ENCODE measurements at places on chromosomes 3 and 15.

DNA sequence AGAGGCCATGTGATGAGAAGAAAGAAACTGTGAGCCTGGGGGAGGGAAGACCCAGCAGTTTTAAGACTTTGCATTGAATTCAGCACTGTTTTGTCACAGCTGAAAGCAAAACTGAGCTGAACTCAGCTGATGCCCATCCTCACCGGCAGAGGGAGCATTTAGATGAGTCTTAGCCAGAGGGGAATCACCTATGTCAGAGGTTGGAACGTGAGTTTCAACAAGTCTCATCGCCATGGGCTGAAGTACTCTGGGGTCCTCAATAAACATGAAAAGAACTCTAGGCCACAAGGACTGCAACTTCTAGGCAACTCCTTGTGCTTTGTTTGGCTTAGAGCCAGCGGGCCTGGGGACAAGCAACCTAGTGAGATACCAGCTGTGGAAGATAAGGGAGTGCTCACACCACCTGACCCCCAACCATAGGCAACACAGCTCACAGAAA is 324.5 kb downstream of the TBL1XR1 start:
- peak; percentile 68 for DNase-seq

- DNase-seq = peak; percentile 14
These were observed 19.9 kb downstream of the MYO9A start for GRCh38 chr15:72098040-72098439.

DNA sequence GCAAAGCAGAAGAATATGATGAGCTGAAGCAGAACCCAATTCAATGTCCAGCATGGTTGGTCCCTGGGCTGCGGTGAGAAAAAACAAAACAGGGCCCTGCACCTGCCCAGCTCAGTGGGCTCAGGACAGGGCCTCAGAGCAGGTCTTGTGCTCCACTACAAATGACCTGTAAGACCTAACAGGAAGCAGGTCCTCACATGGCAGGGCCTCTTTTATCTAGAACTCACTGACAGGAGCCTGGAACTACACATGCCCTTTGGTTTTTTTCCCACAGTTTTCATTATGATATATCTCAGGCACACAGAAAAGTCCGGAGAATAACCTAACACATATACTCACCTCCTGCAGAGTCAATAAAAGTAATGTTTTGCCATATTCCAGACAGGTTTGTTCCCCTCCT is 38.4 kb downstream of the CCDC12 start:
- no peak for DNase-seq

- no peak for DNase-seq
These were observed 13.5 kb downstream of the HIGD1A start for GRCh38 chr3:42790714-42791229.

- no peak for DNase-seq
These were observed 25.1 kb upstream of the UTS2B start for GRCh38 chr3:191355406-191355805.

DNA sequence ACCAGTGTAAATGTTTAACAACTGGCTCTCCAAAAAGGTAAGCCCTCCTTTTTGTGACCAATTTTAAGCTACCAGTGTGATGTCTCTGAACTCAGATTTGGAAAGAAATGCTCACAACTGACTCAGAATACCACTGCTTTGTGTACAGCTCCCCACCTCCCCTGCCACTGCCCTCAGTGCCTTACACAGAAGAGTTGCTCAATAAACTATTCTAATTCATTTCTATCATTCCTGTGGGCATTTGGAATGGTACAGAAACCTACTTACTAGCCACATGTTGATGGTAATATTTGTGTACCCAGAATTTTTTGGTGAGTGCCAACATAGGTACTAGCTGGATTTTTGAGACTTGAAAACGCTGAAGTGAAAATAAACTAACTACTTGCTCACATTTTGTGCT is 16.0 kb downstream of the LRRN1 start:
- DNase-seq = no peak

DNA sequence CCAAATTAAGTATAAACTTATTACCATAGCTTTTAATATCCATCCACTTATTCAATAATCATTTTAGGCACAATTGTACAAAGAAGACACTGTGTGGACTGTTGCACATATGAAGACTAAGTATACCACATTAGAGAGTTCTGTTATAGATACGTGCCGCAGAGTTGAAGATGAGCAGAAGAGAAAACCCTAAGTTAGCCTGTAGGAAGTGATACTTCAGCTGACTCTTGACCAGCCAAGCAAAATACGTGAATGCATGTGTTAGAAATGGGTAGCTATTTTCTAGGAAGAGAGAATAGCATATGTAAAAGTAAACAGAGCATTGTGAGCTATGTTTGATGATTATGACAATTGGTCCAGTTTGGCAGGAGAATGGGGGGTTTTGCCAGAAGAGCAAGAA is 272.0 kb upstream of the ATP11B start:
- no peak for DNase-seq

- DNase-seq = no peak
These were observed 1.0 kb downstream of the SEMA3B start for GRCh38 chr3:50269977-50270413.

GRCh38 chr15:91374336-91374735 is 274.3 kb downstream of the SV2B start:
- no peak for DNase-seq

DNA sequence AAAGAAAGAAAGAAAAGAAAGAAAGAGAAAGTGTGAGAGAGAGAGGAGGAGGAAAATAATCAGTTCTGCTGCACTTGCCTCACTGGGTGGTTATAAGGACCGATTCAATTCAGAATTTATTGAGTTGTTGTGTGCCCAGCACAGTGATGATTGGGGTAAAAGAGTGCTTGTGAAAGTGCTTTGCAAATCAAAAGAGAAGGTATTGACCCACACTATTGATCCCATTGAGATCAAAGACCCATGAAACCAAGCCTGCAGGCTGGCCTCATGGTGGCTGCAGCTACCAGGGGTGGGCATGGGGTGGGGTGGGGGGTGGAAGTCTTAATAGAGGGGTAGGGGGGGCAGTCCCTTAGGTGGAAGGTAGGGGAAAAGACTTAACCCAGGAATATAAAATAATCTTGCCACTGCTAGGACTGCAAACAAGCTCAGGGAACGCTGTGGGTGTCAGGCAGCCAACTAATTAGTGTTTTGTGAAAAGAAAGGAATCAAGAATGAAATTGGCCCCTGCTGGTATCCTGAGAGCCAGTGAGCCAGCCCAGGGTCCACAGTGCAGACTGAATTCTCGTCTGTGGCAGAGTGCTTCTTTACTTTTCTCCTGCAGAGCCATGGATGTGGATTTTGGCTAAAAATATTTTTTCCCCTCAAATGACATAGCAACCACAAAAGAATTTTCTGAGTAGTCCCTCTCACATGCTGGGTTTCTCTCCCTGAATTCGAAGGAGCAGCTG is 34.2 kb downstream of the CLEC3B start:
- DNase-seq = no peak

GRCh38 chr3:172202797-172203196 is 163.4 kb downstream of the FNDC3B start:
- no peak for DNase-seq

GRCh38 chr3:142958707-142959106 is 4.8 kb downstream of the PAQR9 start:
- DNase-seq = peak; percentile 12

DNA sequence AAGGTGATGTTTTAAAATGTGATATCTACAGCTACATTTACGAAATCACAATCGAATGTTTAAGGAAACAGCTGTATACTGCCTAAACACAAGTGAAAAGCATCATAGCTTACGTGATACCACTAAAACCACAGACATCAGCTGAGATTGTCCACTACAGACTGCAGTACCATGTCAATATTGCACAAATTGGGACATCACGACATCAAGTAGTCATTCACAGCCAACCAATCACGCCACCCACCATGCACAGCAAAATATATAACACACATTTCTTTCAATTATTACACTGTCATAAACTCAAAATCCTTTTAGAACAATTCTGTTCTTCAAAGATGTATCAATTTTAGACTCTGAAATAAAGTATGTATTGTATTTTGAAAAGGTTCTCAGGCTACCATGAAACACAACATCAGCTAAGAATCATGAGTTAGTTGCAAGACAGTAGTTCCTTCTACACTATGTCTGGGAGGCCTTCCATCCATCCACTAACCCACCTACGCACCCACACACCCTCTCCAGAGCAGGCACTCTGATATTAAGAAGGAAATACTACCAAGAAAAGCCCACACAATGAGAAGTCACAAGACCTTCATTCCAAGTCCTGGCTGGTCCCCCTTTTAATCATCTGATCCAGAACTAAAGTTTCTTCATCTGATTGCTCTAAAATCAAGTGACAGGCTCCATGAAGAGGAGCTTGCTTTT is 3.1 kb downstream of the DMXL2 start:
- DNase-seq = no peak

DNA sequence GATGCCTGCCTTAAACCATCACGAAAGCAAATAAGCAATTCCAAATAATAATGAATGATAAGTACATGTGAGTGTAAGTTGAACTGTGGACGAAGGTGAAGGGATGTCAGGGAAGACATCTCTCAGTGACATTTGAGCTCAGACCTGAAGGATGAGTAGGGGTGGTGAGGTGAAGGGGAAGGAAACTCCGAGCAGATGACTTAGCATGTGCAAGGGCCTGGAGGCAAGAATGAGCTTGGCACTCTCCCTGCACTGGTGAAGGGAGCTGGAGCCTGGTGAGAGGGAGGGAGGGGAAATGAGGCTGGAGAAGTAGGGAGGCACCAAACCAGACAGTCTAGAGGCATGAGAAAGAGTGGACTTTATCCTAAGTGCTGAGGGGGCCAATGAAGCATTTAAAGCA is 84.3 kb downstream of the MTHFS start:
- DNase-seq = no peak

GRCh38 chr15:42035435-42035761 is 14.6 kb upstream of the PLA2G4E start:
- peak; percentile 54 for DNase-seq

DNA sequence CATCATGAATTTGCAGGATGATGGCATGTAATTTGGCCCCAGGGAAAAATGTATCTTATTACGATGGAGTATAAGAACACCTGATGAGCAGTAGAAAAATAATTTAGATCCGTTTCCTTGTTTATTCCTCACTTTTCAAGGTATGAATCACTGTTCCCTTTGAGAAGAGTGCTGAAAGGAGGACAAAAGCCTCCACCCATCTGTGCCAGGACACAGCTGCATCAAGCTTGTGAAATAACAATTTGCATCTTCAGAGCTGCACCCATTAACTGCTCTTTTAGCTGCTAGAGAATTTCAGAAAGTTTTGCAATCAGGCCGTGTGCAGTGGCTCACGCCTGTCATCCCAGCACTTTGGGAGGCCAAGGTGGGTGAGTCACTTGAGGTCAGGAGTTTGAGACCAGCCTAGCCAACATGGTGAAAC is 9.6 kb downstream of the CLDND1 start:
- DNase-seq = peak; percentile 92

DNA sequence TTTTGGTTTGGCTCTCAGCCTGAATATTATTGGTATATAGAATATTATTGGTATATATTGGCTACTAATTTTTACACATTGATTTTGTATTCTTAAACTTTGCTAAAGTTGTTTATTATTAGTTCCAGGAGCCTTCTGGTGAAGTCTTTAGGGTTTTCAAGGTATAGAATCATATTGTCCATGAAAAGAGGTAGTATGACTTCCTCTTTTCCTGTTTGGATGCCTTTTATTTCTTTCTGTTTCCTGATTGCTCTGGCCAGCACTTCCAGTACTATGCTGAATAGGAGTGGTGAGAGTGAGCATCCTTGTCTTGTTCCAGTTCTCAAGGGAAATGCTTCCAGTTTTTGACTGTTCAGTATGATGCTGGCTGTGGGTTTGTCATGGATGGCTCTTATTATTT is 107.3 kb upstream of the LIPC start:
- DNase-seq = no peak

GRCh38 chr3:56251343-56251945 is 216.8 kb downstream of the ERC2 start:
- DNase-seq = peak; percentile 75

DNA sequence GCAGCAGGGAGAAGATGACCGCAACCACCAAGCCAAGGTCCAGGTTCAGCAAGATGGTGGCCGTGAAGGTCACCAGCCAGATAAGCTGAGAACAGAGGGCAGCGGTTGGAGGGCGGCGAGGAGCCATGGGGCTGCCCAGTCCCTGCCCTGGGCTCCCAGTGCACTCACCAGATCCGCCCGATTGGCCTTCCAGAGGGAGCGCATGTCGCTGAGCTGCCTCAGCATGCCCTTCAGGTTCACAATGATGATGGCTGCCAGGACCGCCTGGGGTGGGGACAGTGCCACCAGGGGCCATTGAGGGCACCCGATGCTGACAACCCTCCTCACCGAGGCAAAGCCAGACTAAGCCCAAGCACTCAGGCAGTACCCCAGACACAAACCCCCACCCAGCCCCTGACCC is 5.4 kb downstream of the SLC26A6 start:
- no peak for DNase-seq

DNA sequence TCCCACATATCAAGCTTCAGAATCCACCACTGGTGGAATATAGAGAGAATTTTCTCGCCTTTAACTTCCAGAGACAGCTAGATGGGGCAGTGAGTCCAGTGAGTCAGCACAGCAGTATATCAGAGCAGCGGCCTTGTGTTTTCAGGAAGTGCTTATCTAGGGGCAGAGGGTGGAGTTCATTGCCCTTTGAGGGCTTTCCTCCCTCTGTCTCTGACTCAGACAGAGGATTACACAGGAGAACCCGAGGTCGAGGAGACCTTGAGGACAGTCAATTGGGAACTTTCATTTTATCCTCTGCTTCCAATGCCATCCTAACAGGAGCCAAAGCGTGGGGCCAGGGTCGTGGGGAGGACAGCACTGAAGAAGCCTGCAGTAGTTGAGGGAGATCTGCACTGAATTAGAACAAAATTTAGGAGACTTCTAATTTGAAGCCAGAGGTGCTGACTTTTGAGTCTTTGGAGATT is 109.6 kb upstream of the UMPS start:
- peak; percentile 51 for DNase-seq

GRCh38 chr3:4732925-4733324 is 239.8 kb downstream of the ITPR1 start:
- DNase-seq = no peak

- peak; percentile 64 for DNase-seq
These were observed 857 bp downstream of the AEN start for GRCh38 chr15:88621789-88622604.

DNA sequence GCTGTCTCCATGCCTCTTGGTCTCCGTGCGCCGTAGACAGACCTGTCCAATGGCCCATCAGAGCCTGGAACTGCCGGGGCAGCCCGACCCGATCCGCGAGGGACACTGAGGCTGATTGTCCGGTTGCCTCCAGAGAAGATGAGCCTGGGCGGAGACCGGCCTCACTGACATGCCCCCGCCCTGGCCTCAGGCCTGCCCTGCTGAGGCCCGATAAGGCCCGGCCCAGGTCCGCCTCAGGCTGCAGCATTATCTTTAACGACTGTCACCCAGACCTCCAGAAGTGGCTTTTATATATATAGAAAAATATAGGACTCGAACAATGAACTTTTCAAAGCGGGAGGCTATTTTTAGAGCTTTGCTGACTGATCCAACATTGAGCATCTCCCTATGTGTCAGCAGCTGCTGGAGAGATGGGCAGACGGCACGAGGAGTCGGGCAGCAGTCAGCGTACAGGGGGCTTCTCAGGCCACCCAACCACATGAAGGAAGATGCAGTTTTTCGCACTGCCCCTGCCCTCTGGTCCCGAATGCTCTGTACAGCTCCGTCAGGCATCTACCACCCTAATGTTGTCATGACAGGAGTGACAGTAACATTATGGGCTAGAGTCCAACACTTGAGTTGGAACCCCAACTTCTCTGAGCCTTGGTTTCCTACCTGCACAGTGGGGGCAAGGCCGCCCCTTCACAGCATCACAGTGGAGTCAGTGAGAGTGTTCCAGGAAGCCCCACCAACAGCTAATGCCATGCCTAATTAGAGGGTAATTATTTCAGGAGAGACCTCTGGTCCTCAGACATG is 112.0 kb upstream of the RPL32 start:
- no peak for DNase-seq

- no peak for DNase-seq
These were observed 30.8 kb downstream of the SRP14 start for GRCh38 chr15:40008061-40008765.

Measured in cardiac fibroblast (primary cell).